GOT3 (cell line): ENCODE measurements at places on chromosomes 5 and 9.
A peak's percentile ranks its signal among the peaks of the same experiment; 100 is the strongest.

DNA sequence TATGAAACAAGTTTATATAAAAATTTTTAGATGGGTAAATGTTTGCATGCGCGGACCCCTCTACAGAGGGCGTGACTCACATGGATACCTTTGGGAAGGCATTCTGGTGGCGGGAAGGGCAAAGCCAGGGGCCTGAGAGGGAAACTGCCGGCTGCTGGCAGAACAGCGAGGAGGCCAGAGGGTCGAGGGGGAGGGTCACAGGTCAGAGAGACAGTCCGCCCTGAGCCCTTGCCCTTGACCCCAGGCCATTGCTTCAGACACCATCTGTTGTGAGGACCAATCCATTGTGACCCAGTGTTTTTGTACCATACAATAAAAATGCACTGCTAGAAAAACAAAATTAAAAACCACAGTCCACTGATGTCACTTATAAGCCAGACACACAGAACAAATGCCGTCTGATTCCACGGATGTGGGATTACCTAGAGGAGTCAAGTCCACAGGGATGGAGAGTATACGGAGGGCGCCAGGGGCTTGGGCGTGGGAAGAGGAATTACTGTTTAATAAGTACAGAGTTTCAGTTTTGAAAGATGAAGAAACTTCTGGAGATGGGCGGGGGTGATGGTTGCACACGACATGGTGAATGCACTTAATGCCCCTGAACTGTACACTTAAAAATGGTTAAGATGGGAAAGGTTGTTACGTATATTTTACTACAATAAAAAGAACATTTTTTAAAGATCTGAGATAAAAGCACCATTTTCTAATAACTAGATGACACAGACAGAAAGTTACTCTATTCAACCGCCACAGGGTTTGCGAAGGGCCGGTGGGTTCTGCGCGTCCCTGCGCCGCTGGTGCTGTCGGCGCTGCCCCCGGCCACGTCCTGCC lies 12.0 kb downstream of the BTNL9 start:
- DNase-seq: no peak

GRCh38 chr5:42591015-42591414 lies 165.6 kb upstream of the CCDC152 start:
- DNase-seq: no peak

- DNase-seq: no peak
These were observed 6.8 kb downstream of the NDST1 start for GRCh38 chr5:150514708-150515211.

DNA sequence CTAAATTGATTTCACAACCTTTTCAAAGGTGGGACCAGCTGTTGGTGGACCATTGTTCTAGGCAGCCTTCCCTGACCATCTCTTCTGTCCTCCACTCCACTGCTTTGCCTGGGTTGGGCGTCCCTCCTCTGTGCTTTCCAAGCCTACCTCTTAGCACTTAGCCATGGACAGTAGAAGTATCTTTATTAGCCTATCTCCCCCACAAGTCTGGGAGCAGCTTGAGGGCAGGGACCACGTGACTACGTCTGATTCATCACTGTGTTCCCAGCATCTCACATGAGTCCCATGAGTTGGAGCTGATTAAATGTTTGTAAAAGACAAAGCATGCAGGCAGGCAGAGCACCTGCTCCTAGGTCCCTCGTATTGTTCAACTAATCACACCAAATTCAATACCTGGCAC lies 20.9 kb downstream of the MORN5 start:
- no peak for DNase-seq

GRCh38 chr5:150164211-150164980 lies 2.2 kb upstream of the CDX1 start:
- DNase-seq: no peak

GRCh38 chr5:139960723-139961383 lies 82.2 kb downstream of the NRG2 start:
- no peak for DNase-seq

GRCh38 chr5:135076801-135077200 lies 42.8 kb upstream of the PITX1 start:
- no peak for DNase-seq

DNA sequence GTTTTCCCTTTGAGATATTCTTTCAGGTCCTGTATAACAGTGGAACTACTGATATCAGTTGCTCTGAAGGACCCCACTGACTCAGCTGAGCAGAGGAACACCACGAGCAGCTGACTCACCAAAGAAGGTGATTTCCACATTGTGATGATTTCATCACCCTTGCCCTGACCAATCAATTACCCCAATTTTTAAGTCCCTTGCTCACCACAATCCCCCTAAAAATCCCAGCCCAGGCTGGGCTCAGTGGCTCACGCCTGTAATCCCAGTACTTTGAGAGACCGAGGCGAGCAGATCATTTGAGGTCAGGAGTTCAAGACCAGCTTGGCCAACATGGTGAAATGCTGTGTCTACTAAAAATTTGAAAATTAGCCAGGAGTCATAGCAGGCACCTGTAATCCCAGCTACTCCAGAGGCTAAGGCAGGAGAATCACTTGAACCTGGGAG lies 125.3 kb upstream of the ABCA1 start:
- DNase-seq: no peak

GRCh38 chr5:147483961-147484707 lies 25.7 kb downstream of the DPYSL3 start:
- peak; percentile 75 for DNase-seq

GRCh38 chr5:101782352-101783103 lies 513.6 kb downstream of the SLCO4C1 start:
- no peak for DNase-seq

GRCh38 chr5:150394912-150395687 lies 17.6 kb downstream of the CD74 start:
- no peak for DNase-seq

DNA sequence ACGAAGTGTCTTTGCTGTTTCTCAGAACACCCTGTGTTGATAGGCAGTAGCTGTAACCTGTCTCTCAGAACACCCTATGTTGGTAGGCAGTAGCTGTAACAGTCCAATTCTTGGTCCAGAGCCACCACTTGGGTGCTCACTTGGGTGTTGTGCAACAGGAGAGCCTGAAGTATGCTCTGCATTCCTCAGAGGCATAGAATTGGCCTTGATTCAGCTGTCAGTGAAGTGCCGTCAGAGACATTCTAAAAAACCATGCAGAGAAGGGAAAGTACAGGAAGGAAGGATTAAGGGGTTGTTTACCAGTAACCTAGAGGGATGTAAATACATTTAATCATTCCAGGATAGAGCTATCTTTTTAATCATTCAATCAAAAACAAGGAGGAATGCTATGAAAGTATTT lies 231.2 kb downstream of the ARRDC3 start:
- no peak for DNase-seq

GRCh38 chr5:74337984-74338310 lies 302.6 kb downstream of the ENC1 start:
- DNase-seq: no peak

DNA sequence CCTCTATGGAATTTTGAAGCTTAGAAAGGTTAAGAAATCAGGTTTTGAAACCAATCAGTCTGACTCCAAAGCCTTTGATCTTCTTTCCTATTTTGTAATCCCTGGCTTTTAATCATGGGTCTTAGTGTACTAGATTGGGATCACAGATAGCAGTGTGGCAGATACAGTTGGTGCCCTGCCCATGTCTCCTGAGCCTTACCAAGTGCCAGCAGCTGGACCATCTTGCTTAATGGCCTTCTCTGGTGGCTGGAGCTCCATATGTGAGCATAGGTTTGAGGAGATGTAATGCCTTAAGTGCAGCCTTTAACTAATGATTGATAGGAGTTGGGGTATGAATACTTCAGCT lies 16.7 kb upstream of the RIC1 start:
- DNase-seq: no peak

DNA sequence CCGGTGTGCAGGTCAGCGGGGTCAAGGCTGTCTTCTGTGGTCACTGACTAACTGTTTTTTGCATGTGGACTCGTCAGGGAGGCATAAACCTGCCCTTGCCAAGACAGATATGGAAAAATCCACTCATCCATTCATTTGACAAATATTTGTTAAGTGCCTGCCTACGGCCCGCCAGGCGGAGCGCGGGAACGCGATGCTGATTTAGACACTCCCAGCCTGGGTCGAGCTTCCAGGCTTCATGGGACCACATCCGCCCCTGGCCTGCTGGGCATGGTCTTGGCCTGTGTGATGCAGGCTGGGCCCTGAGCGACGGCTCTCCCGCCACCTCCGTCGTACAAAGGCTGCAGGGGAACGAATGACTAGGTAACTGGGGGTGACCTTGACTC lies 18.1 kb downstream of the MYMK start:
- DNase-seq: peak; percentile 83

DNA sequence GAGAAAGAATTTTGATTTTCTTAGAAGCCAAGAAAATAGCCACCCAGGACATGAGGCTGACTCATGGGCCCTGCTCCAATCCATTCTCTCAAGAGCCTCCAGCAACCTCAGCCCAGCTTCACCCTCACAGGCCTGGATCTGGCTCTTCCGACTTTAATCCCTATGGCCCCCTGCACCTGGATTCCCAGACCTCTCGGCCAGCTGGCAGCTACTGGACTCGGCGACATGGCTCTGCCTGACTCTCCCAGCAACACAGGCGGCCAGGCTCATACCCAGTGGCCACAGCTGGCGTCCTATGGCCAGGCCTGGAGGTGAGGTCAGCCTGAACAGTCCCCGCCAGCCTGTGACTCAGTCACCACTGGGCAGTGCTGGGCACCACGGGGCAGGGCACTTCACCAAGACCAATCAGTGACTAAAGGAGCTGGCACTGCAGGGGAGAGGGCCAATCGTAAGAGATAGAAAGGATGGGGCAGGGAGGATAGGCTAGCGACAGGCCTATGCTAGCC lies 6.2 kb upstream of the PDLIM4 start:
- no peak for DNase-seq
